Ammon's horn (tissue), 1 donor: ENCODE measurements at places on chromosomes 6 and 20.
A peak's percentile ranks its signal among the peaks of the same experiment; 100 is the strongest.

- no peak for DNase-seq
Observed at GRCh38 chr6:20548264-20548663, 14.0 kb downstream of the CDKAL1 start.

- peak; percentile 82 for DNase-seq
Observed at GRCh38 chr20:25294459-25295385, 46.8 kb downstream of the PYGB start.

DNA sequence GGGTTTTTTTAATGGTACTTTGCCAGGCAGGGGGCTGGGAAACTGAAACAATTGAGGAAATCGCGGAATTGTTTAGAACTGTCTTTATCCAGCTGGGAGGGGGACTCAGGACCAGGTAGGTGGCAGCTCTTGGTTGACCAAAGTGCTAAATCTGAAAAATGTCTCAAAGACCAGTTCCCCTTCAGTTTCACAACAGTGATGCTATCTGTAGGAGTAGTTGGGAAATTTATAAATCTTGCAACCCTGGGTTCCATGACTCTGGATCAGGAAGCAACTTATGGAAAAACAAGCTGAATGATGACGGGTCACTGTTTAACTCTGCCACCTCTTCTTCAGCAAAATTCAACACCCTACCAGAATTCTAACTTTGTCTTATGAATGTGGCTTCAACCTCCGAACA is 99.7 kb downstream of the FAM50B start:
- DNase-seq, result no peak

DNA sequence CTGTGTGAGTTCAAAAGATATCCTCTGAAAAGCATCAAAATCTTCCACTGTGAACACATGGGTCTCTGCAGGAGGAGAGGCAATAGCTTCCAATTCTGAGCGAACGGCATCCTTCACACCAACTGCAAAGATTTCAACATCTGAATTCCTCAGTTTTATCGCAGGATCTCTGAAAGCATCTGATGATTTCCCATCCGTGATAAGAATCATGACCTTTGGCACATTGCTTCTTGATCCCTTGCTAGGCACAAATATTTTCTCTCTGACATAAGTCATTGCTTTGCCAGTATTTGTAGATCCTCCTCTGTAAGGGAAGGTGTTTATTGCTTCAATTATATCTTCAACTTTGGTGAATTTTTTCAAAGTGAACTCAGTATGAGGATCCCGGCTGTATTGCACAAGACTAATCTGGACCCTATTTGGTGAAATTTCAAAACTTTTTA is 22.7 kb downstream of the COL12A1 start:
- DNase-seq, result no peak

DNA sequence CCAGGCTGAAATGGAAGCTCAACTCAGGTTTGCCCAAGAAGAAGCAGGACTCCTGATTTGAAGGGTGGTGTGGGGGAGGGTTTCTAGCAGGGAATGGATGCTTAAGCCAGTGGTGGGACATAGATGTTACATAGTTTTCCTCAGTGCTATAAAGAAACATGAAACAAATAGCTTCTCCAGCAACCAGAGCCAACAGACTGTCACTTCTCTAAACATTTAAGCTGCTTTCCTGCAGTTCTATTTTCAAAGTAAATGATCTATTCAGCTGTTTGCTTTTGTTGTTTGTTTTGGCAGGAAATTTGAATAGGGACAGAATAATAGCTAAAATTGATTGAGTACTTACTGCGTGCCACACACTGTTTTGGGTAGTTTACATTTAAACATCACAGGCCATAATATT is 169.0 kb downstream of the UST start:
- no peak for DNase-seq

- no peak for DNase-seq
Observed at GRCh38 chr6:13049666-13050254, 278.6 kb downstream of the TBC1D7 start.

DNA sequence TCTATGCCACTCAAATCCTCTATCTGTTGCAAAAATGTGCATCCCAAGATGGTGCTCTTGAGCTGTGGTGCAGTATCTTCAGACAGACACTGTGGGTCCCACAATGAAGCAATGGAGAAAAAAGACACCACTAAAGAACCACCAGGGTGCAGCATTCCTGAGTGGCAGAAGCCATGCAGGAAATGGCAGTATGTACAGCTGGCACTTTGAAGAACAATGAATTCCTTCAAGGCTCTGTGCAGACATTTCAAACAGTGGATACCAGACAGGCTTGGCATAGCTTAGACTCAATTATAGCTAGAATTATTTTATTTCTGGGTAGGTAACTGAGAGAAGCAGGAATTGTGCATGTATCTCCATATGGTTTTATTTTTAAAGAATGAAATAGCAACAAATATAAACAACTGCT is 24.0 kb upstream of the HDAC2 start:
- DNase-seq, result peak; percentile 96

DNA sequence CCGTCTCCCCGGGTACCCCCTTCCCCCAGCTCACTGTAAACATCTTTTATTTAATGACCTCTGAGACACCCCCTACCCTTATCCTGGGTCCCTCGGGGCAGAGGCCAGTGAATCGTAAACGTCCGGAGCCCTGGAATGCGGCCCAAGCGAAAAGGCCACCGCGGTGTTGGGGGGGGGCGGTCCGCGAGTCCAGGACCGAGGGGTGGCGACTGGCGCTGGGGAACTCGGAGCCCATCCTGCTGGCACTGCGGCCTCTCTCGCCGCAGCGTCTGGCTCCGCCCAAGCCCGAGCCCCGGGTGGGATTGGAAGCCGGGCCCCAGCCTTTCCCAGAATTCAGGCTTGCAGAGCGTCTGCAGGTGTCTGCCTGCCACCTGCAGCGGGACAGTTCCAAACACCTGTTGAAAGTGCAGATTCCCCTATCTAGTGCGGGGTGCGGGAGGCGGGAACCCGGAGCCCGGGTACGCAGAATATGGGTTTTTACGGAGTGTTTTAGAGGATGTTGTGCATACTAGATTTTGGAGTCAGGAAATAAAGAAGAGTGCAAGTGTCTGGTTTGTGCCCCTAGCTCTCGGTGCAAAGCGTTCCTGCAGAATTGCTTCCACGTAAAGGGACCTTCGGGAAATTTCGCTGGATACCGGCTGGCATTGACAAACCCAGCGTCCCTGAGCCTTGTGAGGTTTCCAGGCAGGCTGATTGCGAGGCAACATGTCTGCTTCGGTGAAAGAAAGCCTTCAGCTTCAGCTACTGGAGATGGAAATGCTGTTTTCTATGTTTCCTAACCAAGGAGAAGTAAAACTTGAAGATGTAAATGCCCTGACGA is 800 bp downstream of the RWDD2A start:
- DNase-seq, result peak; percentile 51

DNA sequence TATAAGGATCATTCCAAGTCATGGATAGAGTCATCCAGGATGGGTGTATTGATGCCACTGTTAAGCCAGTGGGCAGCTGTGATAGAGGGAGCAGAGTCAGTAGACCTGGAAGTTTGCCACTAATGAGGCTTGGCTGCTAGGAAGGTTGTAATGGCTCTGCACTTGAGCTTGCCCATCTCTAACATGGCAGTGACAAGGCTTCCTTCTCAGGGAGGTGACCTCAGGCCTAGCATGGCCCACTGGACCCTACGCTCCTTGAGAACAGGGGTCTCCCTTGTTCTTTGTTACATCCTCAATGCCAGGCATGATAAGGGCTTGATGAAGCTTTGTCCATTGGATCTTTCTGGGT is 155.1 kb downstream of the CD83 start:
- DNase-seq, result no peak

DNA sequence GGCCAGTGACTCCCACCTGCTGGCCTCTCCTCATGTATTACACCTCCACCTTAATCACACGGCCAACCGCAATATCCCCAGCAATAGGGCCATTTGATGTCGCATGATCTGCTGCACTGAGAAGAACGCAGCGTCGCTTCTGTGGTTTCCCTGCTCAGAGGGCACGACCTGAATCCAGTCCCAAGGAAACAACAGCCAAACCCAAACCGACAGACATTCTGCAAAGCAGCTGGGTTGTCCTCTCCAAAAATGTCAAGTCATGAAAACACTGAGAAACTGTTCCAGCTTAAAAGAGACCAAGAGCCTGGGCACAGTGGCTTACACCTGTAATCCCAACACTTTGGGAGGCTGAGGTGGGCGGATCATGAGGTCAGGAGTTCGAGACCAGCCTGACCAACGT is 7.5 kb upstream of the BPI start:
- DNase-seq, result no peak

GRCh38 chr6:75203721-75204120 is 2.1 kb downstream of the COL12A1 start:
- no peak for DNase-seq

- no peak for DNase-seq
Observed at GRCh38 chr6:86153521-86153920, 510.8 kb upstream of the SYNCRIP start.

- no peak for DNase-seq
Observed at GRCh38 chr6:101516578-101516977, 123.1 kb downstream of the GRIK2 start.

- DNase-seq, result no peak
Observed at GRCh38 chr6:141946502-141946901, 186.2 kb upstream of the GJE1 start.

DNA sequence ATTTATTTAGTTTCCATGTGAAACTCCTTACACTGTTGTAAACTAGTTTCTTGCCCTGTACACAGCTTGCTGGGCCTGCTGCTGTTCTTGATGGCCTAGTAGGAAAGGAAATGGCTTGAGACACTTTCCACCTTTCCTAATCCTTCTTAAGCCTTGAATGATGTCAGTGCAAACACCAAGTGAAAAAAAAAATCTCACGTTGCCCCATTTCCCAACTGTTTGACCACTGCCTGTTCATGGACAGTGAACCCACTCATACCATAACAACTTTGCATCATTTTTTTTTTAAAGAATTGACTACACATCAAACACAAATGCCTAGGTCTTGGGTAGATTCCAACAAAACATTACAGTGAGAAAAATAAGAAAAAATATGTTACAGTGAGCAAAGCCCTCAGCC is 653.6 kb upstream of the FLRT3 start:
- no peak for DNase-seq

GRCh38 chr20:1327827-1328679 is 886 bp downstream of the SDCBP2 start:
- no peak for DNase-seq

DNA sequence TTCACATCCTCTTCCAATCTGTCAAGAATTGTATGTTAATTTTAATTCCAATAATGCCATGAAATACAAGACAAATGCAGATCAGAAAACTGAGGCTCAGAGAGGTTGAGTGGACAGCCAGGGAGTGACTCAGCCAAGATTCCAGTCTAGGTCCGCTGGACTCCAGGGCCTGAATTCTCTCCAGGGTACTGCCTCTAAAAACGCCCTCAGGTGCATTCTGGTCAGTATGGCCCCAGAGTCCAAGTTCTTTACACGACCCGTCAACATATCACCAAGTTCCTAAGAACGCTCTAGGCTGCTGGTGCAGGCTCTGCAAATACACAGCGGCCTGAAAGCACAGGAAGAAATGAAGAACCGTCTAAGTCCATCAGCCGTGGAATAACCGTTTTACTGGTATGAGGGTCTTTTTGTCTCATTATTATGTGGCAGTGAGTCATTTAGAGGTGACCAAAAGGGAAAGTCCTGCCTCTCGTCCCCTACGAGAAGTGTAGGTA is 709 bp upstream of the ASXL1 start:
- DNase-seq, result no peak

DNA sequence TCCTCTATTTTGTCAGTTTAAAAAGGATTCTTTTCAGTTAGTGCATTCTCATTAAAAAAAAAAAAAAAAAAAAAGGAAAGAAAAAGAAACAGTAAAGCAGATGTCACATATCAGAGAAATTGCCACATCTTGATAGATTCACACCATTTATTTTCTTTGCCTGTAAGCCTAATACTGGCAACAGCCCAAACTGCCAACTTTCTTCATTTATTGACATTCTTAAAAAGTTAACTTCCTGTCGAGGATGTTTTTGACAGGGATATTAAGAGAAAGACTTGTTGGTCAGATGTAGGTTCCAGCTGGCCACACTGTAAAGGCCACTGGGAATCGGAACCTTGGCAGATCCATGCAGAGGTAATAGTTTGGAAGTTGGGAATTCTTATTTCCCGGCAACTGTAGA is 332.6 kb downstream of the NRN1 start:
- no peak for DNase-seq

DNA sequence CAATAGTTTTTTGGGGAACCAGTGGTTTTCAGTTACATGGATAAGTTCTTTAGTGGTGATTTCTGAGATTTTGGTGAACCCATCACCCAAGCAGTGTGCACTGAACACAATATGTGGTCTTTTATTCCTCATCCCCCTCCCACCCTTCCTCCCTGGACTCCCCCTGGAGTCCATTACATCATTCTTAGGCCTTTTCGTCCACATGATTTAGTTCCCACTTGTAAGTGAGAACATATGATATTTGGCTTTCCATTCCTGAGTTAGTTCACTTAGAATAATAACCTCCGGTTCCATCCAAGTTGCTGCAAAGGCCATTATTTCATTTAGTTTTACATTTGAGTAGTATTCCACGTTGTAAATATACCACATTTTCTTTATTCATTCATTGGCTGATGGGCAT is 28.3 kb downstream of the RPP40 start:
- no peak for DNase-seq

GRCh38 chr6:73854998-73855718 is 159.2 kb downstream of the CD109 start:
- peak; percentile 34 for DNase-seq

- DNase-seq, result no peak
Observed at GRCh38 chr6:148339766-148340165, 2.9 kb upstream of the SASH1 start.

DNA sequence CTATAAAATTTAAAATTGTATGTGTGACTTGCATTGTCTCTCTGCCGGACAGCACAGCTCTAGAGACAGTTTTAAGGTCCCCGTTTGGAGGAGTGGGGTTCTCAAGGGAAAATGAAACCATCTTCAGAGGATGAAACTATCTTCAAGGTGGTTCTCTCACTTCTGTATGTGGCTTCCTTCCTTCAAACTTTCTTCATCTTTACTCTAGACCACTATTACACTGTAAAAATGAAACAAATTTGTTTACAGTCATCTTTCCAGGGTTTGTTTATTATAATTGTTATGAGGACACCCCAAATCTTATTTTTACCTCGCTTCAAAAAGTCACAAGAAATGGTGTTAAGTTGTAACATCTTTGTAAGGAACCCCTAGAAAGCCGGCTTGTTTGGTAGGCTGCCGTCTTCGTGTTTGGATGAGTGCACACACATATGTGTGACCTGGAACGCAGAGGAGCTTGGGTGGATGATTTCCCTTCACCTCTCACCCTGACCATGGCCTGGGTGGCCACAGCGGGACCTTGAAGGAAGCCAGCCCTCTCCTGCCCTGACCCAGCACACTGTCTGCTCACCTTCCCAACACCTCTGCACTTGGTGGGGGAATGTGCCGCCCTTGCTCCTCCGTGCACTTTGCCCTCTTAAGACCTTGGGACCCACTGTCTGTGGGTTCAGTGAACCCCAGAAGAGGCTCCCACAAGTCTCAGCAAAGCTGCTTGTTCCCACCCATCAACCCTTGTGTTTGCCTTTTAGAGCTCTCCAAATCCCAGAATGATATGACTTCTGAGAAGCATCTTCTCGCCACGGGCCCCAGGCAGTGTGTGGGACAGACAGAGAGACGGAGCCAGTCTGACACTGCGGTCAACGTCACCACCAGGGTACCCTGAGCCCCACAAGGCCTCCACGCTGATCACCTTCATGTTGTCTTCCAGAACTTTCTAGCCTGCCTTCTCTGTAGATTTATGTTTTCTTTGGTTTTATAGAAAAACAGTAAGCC is 67.8 kb downstream of the SYTL3 start:
- DNase-seq, result no peak

- no peak for DNase-seq
Observed at GRCh38 chr6:145819994-145820393, 5.4 kb upstream of the FBXO30 start.

- DNase-seq, result peak; percentile 69
Observed at GRCh38 chr6:3457710-3458602, 1.1 kb upstream of the SLC22A23 start.
